ENCODE measurements at places on chromosomes 12 and 14.

DNA sequence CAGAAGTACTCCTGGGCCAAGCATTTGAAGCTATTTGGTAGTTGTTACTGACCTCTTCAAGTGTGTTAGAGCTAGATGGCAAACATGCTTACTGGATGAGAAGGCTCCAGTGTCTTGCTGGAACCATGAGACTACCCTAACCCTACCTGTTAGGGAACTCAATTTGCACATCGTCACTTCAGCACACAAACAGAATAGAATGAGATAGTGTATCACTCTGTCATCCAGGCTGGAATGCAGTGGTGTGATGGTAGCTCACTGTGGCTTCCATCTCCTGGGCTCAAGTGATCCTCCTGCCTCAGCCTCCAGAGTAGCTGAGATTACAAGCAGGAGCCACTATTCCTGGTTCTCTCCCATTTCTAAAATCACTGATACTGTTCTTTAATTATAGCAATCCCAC lies 417.0 kb upstream of the ATXN7L3B start:
- no peak for DNase-seq

DNA sequence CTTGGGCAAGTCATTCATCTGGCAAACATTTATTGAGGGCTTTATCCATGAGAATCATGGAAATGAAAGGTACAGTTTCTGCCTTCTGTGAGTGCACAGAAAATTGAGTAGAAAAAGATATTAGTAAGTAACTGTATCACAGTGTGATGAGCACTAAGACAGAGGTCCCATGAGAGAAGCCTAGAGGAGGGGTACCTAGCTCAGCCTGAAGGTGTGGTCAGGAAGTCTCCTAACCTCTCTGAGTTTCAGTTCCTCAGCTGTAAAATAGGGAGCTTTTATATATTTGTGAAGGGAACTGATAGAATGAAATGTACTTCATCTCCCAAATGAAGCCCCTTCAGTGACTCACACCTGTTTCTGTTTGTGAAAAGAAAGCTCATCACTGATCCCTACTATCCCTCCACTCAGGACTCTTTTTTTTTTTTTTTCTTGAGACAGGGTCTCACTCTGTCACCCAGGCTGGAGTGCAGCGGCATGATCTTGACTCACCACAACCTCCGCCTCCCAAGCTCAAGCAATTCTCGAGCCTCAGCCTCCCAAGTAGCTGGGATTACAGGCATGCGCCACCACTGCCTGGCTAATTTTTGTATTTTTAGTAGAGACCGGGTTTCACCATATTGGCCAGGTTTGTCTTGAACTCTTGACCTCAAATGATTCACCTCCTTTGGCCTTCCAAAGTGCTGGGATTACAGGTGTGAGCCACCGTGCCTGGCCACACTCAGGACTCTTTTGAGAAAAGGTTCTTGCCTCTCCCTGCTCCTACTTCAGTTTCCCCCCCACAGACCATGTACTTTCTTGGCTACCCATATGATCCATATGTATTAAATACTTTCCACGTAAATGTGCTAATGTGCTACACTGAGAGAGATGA lies 93.7 kb upstream of the FUT8 start:
- no peak for DNase-seq

- DNase-seq = no peak
Observed at GRCh38 chr12:79634957-79635471, 55.8 kb downstream of the PAWR start.

DNA sequence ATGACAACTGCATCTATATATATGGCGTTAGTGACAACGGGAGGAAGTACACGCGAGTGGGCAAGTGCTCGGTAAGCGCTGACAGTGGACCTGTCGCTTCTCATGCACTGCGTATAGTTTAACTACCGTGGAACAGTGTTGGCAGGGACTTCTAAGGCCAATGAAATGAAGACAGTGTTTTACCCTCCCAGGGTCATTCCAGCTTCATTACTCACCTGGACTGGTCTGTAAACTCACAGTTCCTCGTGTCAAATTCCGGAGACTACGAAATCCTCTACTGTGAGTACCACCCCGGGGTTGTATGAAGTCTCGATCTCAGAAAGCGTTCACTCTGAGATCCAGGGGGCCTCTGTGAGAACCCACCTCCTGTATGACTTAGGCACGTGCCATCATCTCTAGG lies 129.2 kb upstream of the EVL start:
- no peak for DNase-seq

DNA sequence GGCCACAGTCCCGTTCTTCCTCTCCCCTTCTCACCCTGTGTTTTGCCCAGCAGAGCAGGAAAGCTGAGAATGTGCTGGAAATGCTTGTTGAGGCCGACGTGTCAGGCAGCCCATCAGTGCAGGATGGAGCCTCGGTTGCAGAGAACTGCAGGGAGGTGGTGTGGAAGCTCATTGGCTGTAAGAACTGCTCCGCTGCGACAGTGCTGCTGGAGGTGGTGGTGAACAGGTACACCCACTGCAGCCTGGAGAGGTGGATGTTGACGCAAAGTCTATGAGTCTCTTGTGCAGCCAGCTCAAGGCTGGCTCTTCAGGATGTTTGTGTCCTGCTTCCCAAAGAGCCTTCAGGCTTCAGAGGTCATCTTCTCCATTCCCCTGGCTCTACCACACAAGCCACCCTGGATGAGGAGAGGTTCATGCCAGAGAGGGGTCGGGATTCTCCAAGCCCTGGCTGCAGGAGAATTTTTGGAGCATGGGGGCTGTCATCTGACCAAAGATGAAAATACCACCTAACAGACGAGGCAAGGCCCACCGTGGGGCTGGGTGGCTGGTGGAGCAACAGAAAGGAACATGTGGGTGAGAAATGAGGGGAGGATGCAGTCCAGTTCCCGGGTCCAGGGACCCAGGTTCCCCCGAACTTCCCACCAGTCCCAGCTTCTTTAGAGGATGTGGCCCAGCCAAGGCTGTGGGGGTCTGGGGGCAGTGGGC lies 174.1 kb upstream of the PRMT8 start:
- no peak for DNase-seq

- DNase-seq = no peak
Observed at GRCh38 chr14:95922080-95922479, 45.4 kb downstream of the TUNAR start.

- no peak for DNase-seq
Observed at GRCh38 chr14:105525326-105525725, 1.1 kb upstream of the TMEM121 start.

- no peak for DNase-seq
Observed at GRCh38 chr12:46548605-46549071, 176.1 kb upstream of the SLC38A2 start.

DNA sequence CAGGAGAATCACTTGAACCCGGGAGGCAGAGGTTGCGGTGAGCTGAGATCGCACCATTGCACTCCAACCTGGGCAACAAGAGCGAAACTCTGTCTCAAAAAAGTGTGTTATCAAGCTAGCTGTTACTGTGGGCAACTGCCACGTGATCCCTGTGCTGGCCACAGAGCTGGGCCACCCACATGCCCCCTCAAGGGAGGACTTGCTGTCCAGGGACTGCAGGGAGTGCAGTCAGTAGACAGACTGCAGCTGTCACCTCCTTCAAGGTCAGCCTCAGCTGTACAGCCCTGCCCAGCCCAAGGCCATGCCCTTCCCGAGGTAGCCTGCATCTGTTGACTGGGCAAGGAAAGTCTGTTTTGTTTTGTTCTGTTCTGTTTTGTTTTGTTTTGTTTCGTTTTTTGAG lies 46.6 kb upstream of the BICDL1 start:
- DNase-seq = no peak

GRCh38 chr12:93667672-93668071 lies 9.5 kb upstream of the CRADD start:
- DNase-seq = no peak

DNA sequence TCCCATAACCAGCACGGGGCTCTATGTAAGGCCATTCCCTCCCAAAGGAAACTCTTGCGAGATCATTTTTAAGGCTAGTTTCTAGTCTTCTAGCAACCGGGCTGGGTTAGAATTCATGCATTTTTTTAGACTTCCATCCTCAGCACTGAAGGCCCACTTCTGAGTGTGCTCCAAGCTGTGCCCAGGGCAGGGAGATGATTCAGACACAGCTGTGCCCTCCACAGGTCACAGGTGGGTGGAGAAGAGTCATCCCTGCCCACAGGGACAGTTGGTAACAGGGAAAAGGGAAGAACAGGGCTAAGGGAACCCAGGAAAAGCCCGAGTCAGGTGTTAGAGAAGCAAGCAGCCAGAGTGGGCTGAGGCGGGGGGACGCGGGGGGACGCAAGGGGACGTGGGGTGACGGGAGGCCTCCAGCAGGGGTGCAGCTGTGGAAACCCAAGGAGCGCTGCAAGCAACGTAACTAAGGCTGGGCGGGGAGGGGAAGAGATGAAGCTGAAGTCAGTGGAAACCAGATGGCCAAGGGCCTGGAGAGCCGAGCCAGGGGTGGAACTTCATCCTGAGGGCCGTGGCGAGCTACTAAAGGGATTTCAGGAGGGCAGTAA lies 27.2 kb upstream of the PPP2R5C start:
- no peak for DNase-seq

DNA sequence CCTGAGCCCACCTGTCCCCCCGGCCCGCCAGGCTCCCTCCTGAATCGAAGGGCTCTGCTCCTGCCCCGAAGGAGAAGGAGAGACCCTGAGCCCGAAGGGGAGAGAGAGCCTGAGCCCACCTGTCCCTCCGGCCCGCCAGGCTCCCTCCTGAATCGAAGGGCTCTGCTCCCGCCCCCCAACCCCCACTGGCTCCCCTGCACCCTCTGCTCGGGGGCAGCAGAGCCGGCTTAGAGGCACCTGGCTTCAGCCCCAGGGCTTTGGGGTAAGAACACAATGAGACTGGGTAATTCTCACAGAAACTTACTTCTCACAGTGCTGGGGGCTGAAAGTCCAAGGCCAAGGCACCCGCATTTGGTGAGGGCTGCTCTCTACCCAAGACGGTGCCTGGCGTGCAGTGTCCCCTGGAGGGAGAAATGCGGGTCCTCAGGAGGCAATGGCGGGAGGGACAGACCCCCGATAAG lies 53.1 kb upstream of the FBRSL1 start:
- no peak for DNase-seq

DNA sequence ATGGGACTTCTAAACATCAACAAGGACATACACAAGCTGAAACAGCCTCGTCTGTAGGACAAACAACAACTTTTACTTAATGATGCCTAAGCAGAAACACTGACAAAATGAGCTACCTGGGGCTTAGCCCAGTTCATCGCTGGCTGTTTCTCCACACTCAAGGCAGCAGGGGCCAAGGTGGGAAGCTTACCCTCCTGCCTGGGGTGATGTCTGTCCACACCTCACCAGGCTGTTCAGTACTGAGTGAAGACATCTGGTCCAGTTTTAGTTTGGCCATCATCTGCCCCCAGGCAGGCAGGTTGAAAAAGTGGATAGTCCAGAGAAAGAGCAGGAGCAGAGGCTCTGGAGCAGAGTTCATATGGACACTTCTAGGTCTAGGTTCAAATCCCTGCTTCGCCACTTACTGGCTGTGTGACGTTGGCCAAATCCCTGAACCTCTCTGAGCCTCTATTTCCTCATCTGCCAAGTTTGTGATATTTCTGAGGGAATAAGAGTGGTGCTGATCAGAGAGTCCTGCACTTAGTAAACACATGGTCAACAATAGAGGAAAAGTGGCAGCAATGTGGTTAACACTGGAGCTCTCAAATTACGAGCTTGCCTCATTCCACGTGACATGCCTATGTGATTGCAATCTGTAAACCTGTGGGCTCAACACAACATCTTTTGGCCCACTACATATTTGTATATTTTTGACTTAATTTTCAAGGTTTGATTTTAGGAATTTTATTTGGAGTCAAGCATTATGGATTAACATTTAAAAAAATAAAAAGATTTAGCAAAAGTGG lies 720.1 kb upstream of the TMEM132C start:
- no peak for DNase-seq

- no peak for DNase-seq
Observed at GRCh38 chr12:78886719-78887407, 22.3 kb downstream of the SYT1 start.

GRCh38 chr12:51365276-51365675 lies 18.8 kb upstream of the CELA1 start:
- DNase-seq = no peak
